ENCODE measurements at places on chromosomes 3 and 15.

DNA sequence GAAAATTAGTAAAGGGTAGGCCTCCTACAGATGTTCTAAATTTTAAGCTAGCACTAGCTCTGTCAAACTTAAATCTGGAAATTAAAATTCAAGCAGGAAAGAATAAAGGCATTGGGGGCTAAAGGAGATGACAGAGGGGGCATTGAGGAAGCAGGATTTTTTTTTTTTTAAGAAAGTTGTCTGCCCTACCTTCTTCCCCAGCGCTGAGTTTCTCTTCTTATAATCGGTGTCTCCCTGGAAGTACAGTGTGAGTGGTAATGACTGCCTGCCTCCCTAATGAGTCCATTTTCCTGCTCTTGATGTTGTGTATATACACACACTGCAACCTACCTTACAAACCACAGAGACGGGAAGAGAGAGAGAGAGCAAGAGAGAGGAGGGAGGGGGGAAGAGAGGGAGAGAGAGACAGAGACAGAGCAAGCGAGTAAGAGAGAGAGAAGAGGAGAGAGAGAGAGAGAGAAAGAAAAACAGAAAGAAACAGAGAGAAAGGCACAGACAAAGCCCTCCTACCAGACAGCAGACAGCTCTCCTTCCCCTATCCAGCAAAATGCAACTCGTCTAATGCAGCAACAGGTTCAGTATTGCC lies 47.0 kb downstream of the ZBTB20 start:
- no peak for DNase-seq

- no peak for DNase-seq
Observed at GRCh38 chr3:64184621-64185020, 40.6 kb downstream of the PRICKLE2 start.

- no peak for DNase-seq
Observed at GRCh38 chr3:107919239-107919638, 171.6 kb downstream of the CD47 start.

DNA sequence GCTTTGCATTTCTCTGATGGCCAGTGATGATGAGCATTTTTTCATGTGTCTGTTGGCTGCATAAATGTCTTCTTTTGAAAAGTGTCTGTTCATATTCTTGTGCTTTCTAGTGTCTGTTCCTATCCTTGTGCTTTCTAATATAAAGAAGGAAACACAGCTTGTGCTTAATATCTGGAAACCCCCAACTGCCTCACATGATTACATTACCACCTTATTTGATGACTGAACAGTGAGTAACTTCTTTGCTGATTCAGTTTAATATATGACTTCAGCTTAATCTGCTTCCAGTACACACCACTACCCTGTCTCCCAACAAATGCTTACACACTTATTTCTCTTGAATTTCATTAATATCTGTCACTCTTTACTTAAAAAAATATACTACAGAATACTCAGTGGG lies 835.1 kb downstream of the EDEM1 start:
- DNase-seq: no peak

- DNase-seq: no peak
Observed at GRCh38 chr3:120858521-120858920, 49.5 kb upstream of the STXBP5L start.

GRCh38 chr15:37931868-37932267 lies 2.6 kb upstream of the TMCO5A start:
- DNase-seq: no peak

GRCh38 chr3:66386925-66387650 lies 113.7 kb downstream of the LRIG1 start:
- DNase-seq: no peak

GRCh38 chr3:197397838-197398237 lies 99.4 kb upstream of the DLG1 start:
- DNase-seq: no peak

DNA sequence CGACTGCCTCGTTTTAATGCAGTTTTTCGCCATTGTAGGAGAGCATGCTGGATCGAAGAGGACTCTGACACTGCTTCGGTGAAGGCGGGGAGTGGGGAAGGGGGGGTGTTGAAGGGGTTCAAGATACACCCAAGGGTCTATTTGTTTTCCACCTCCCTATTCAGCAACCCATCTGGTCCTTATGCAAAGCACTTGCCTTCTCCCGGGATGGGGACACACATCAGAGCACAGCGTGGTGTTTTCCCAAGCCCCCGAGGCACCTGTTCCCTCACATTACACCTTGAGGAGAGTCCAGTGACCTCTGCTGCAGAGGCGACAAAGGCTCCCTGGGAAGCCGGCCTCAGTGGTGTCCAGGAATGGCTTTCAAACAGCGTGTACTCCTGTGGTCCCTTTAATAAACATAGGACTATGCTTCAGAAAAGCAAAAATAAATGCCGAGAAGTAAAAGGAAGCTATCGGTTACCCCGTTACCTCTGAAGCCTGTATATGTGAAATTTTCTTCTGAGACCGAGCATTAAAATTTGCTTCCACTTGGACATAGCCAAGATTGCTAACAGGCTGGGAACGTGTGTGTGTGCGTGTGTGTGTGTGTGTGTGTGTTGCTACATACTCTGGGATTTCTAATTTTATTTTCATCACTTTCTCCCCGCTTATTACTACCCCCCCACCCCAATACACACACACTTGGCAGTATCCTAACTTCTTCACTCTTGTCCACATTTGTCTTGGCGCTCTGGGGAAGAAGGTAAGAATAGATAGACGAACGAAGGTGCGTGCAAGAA lies 53.2 kb downstream of the CCDC54 start:
- DNase-seq: no peak

GRCh38 chr3:194518652-194519051 lies 31.9 kb upstream of the ATP13A3 start:
- no peak for DNase-seq

DNA sequence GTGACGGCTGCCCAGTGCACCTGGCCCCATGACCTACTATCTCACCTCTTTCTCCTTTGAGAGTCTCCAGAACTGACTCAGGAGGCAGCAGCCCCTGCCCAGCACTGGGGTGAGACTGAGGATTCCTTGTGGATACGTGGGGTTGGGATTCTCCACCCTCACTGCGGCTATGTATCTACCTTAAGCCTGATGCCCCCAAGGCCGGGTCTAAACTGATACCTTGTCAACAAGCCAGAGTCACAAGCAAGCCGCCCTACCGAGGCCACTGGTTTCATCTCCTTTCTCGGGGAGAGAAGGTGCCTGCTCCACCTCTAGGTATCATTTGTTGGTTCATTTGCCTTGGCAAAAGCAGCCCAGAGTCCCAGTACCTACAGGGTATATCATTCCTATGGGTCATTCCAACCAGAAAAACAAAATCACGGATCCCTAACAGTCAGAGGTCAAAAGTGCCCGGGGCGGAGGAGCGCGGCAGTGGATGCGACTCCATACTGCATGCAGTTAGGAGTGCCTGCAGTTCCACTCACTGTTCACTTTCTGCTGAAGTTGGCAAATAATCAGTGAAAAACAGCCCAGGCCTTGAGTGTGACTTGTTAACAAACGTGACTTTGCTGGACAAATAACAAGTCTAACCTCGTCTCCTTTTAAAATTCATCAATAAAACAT lies 47.5 kb downstream of the ABTB1 start:
- DNase-seq: no peak

- no peak for DNase-seq
Observed at GRCh38 chr3:142033292-142033691, 116.1 kb downstream of the TFDP2 start.

DNA sequence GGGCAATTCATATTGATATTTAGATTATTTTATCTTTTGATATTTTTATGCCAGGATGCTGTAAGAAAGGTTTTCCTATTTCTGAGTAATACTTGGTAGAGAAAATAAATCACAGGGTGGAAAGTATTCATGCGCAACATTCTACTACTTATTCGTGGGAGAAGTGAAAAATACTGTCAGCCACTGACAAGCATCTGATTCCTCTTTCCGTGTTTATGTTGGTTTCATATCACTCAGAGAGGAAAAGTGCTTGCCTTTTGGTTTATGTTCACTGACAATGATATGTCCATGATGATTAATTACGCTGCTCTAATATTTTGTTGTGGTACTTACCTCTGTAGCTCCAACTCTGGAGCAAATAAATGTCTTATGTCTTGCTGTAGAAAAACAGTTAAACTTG lies 429.4 kb downstream of the EDEM1 start:
- DNase-seq: no peak

- DNase-seq: no peak
Observed at GRCh38 chr3:50414616-50415015, 55.3 kb upstream of the TMEM115 start.

- DNase-seq: no peak
Observed at GRCh38 chr15:89469426-89470096, 26.8 kb downstream of the RHCG start.

DNA sequence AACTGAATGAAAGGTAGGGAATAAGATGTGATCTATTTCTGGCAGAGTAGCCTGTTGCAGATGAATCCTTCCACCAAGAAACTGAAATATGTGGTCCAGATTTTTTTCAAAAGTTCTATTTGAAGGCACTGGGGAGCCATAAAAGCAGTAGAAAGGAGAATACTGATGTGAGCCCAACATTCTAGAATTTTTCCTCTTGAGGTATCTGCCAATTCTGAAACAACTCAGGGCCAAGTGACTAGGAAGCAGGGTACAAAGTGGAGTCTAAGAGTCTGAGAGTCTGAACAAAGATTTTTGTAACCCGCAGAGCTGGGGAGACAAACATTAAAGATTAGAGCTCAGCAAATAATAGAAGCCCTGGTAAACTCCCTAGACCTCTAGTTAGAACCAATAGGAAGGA lies 58.3 kb upstream of the SLCO3A1 start:
- DNase-seq: no peak

DNA sequence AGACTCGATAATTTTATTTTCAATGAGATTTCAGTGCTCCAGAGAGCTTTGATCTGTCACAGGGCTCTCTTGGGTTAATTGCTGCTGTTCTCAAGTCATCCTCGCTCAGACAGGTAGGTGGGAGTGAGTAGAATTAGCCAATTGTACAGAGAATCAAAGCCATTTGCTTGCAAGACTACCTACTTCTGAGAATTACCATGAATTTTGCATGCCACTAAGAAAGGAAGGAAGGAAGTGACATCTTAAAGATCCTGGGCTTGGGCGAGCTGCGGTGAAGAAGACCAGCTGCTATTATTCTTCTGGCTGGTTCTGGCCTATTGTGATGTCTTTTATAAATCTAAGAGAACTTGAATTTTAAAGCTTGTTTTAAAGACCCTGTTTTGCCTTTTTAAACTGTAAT lies 154.1 kb upstream of the LPP start:
- DNase-seq: no peak

GRCh38 chr3:127458696-127459604 lies 131.6 kb downstream of the TPRA1 start:
- DNase-seq: no peak

GRCh38 chr3:147649475-147649874 lies 240.3 kb downstream of the ZIC1 start:
- no peak for DNase-seq

- no peak for DNase-seq
Observed at GRCh38 chr3:42300013-42300412, 34.0 kb upstream of the CCK start.

- DNase-seq: no peak
Observed at GRCh38 chr15:98420837-98421236, 227.5 kb upstream of the IGF1R start.
